ENCODE measurements at places on chromosomes 1 and 21.

DNA sequence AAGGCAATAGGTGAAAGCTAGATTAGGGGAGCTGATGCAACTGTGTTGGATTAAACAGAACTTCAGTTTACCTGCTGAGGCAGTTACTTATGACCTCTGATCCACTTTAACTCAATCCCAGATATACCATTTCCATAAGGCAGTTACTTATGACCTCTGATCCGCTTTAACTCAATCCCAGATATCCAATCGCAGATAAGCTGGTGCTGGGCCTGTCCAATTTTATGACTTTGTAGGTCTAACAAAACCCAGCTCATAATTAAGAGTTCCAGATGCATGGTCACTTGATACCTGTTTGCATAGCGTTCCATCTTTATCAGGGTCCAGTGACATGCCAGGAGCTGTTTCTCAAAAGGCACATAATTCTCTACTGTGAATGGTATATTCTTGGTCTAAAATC, 396.0 kb downstream of the AGBL4 start:
- no peak for DNase-seq

GRCh38 chr1:32733582-32734321, 31.2 kb upstream of the SYNC start:
- DNase-seq: no peak

- DNase-seq: no peak
Observed at GRCh38 chr1:205594846-205595245, 37.0 kb downstream of the ELK4 start.

DNA sequence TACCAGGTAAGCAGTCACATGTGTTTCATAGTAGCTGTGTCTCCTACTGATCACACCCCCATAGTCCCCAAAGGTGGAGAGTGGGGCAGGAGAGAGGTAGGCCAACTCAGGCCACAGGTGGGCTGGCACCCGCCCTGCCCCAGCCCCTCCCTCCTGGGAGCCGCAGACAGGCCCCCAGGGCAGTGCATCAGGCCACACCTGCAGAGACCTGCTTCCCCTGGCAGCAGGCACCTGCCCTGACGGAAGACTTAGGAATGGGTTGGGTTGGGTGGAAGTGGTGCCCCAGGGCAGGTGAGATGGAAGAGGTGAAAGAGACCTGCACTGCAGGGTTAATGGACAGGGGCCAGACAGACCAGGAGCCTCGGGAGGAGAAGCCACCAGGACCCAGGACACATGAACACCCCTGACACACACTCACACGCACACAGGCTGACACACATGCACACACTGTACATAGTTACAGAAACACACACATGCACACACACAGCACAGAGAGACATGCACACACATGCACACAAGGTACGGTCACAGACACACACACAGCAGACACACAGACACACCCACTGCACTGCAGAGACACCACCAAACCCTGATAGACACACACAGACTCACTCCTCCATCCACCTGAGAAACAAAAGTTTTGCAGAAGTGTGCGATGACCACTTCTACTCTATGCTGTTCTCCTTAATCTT, 1.7 kb upstream of the COL18A1 start:
- DNase-seq: no peak

- DNase-seq: no peak
Observed at GRCh38 chr1:69073176-69073575, 494.5 kb upstream of the LRRC7 start.

- DNase-seq: no peak
Observed at GRCh38 chr1:202007304-202007703, 3.1 kb upstream of the ELF3 start.

DNA sequence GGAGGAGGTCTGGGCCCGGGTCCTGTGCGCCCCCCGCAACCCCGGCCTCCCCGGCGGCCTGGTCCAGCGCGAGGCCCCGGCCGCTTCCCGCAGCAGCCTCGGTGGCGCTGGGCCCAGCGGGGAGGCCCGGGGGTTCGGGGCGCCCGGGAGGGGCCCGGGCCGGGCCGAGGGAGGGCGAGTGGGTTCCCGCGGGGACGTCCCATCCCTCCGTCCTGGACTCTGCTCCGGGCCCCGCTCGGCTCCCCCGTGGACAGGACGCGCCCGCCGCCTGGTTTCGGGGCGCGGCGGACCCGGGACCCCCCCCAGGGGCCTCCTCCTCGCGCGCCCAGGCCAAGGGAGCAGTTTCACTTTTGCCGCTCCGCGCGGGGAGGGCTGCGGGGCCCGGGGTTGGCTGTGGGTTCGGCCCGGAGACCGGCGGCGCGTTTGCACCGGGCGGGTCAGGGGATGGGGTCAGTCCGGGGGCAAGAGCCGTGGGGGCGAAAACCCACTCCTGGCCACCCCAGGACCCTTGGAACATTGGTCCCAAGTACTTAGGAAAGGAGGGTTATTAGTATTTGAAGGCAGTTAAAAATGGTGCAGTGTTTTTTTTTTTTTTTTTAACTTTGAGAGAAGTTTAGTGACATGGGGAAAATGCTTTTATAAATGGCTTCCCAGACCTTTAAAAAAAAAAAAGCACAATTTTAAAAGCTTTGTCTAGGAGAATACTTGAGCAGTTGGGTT, 677 bp downstream of the AGPAT3 start:
- peak; percentile 76 for DNase-seq

- DNase-seq: no peak
Observed at GRCh38 chr21:41627428-41627827, 119.5 kb upstream of the TMPRSS2 start.

- DNase-seq: no peak
Observed at GRCh38 chr1:2019571-2020309, 595 bp downstream of the GABRD start.

GRCh38 chr1:225817611-225818061, 7.7 kb downstream of the EPHX1 start:
- DNase-seq: no peak

DNA sequence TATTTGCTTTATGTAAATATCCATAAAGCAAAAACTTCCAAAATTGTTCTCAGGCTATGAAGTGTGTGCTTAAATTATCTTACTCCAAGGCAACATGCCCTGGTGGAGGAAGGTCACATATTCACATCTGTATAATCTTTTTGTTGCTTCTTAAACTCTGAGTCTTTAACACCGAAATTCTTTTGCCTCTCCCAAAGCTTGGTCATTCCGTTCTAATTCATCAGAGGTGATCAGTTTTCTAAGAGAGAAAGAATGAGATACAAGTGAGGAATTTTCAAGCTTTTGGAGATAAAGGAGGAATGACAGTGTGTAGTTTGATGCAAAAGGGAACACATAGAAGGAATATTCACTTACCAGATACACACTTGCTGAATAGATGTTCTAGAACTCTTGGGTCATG, 561.7 kb downstream of the LTN1 start:
- no peak for DNase-seq

DNA sequence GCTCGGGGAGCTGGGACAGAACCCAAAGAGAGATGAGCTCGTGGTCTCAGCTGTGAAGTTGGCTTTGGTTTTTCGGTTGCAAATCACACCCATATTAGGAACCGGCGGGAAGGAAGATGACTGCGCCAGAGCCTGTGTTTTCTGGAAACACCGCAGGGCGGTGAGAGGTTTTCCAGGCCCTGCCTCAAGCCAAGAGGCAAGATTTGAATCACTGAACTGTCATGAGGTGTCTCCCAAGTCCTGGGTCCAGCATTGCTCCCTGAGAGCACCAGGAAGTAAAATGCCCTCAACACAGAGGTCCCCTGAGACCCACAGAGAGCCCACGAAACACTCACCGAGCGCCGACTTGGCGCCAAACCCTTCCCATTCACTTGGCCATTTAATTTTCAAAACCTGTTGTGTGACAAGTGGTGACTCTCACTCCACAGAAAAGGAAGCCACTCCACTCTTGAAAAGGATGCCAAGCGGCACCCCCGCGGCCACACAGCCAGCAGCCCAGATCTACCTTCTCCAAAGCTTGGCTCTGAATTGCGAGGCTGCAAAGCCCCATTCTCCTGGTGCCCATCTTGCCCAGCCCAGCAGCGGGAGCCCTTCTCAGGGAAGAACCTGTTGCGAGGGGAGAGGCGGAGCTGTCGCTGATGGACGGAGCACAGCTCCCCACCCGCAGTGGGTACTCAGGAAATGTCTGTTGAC, 99.0 kb upstream of the RUNX3 start:
- DNase-seq: peak; percentile 31

DNA sequence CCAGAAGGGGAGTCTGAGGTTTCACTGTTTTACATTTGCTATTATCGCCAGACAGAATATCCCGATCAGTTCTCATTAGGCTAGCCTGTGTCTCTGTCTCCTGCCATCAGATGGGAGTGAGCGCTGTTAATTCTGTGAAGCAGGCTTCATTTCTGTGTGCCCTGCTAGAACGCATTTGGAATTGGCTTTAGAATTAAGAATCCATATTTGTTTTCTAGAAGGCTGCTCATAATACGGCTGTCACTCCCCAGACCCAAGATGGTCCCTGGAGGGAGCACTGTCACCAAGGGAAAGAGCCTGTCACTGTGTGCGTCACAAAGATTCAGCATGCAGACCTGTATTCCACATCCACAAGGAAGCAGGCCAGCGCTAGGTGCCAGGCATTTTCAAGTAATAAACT, 49.2 kb downstream of the CASQ2 start:
- no peak for DNase-seq
